Activated CD4-positive, alpha-beta T cell treated with anti-CD3 and anti-CD28 coated beads for 36 hours (primary cell): ENCODE measurements at places on chromosomes 12 and 14. TPM values are rescaled to one million over a fixed set of nuclear protein-coding genes. Genes with fewer than 3 reads are reported as not detected.

DNA sequence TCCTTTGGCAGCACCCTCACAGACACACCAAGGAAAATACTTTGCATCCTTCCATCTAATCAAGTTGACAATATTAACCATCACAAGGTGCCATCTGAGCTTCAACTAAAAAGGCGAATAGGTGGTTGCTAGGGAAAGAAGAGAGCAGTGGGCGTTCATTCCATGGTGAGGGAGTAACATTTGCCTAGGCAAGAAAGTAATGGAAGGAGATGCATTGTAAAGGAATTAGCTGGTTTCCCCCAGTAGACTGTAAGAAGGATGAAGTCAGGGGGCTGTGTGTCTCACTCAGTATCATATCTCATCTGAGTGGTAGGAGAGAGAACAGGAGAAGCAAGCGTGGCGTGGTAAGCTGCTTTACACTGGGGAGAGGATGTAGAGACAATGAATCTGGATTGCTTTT is 34.7 kb downstream of the AKAP6 start:
- no peak overlapping the region for H3K4me3 ChIP-seq
- DNase-seq = no peak
- no peak overlapping the region for H3K27ac ChIP-seq
- H3K36me3 ChIP-seq = no peaks in the 10 kb centered on the region

GRCh38 chr12:125549836-125550235 is 484.6 kb downstream of the AACS start:
- no peak overlapping the region for H3K4me3 ChIP-seq
- no peaks in the 10 kb centered on the region for H3K4me1 ChIP-seq
- DNase-seq = peak; percentile 22
- H3K27me3 ChIP-seq = no peaks in the 10 kb centered on the region
- no peak overlapping the region for H3K27ac ChIP-seq
- no peaks in the 10 kb centered on the region for H3K36me3 ChIP-seq

DNA sequence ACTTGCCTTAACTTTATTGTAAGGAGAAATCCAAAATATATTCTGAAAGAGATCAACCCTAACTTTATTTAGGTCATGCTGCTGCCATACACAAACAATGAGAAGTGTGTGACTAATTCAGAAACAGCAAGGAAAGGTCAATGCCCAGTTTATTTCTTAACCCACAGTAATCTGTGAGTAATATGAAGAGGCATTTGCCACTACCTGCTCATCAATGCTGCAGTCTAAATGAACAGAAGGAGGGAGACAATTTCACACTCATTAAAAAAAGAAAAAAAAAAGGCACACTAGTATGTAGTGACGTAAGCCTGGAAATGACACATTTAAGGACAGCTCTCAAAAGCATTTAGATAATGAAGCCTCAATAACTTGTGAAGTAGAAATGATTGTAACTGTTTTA is 90.5 kb upstream of the FOXN3 start:
- DNase-seq = no peak
- H3K4me3 ChIP-seq = no peak overlapping the region
- peaks cover 80% of the 10 kb centered on the region for H3K4me1 ChIP-seq
- H3K36me3 ChIP-seq = peaks cover 10% of the 10 kb centered on the region
- no peaks in the 10 kb centered on the region for H3K27me3 ChIP-seq
- H3K27ac ChIP-seq = peak overlapping the region; percentile 38

GRCh38 chr12:52831251-52831650 is 2.9 kb downstream of the KRT79 start:
- no peak overlapping the region for H3K4me3 ChIP-seq
- H3K36me3 ChIP-seq = no peaks in the 10 kb centered on the region
- peaks cover 19% of the 10 kb centered on the region for H3K4me1 ChIP-seq
- no peak overlapping the region for H3K27ac ChIP-seq
- H3K27me3 ChIP-seq = no peaks in the 10 kb centered on the region

DNA sequence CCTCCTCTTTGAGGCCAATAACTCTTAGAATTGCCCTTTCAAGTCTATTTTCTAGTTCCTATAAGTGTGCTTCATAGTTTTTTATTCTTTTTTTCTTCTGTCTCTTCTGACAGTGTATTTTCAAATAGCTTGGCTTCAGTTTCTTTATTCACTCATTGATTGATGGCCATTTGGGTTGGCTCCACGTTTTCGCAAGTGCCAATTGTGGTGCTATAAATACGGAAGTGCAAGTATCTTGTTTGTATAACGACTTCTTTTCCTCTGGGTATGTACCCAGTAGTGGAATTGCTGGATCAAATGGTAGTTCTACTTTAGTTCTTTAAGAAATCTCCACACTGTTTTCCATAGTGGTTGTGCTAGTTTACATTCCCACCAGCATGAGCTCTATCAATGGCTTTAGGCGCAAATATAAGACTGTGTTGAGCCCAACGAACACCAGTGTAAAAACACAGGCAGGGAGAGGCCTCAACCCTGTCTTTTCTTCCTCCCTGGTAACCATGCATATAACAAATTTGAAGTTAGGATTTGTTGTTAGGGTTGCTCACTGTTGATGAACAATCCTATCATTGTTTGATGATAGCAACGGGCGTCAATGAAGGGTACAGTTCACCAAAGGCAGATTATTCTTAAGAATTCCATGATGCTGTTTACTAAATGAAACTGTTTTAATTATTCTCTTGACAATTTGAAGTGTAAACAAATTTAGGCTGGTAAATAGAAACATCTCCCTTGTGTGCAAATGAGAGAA is 13.3 kb upstream of the LMNTD1 start:
- H3K4me3 ChIP-seq = no peak overlapping the region
- no peaks in the 10 kb centered on the region for H3K36me3 ChIP-seq
- no peaks in the 10 kb centered on the region for H3K4me1 ChIP-seq

- H3K36me3 ChIP-seq = peaks cover 17% of the 10 kb centered on the region
- H3K27me3 ChIP-seq = no peaks in the 10 kb centered on the region
- H3K4me1 ChIP-seq = peaks cover 27% of the 10 kb centered on the region
Observed at GRCh38 chr12:110670161-110670701, 18.7 kb downstream of the HVCN1 start.

GRCh38 chr12:82029936-82030335 is 270.8 kb upstream of the PPFIA2 start:
- no peaks in the 10 kb centered on the region for H3K36me3 ChIP-seq
- no peak overlapping the region for H3K4me3 ChIP-seq
- peaks cover 2% of the 10 kb centered on the region for H3K27me3 ChIP-seq
- H3K4me1 ChIP-seq = peaks cover 2% of the 10 kb centered on the region

DNA sequence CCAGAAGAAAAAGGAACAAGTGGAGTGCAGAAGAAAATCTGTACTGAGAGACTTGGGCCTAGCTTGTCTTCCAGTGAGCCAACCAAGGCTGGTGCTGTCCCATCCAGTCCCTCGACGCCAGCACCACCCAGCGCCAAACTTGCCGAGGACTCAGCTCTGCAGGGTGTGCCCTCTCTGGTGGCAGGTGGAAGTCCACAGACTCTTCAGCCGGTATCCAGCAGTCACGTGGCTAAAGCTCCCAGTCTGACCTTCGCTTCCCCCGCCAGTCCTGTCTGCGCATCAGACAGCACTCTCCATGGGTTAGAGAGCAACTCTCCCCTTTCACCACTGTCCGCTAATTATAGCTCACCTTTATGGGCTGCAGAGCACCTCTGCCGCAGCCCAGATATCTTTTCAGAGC is 15.6 kb downstream of the CIPC start:
- H3K27me3 ChIP-seq = no peaks in the 10 kb centered on the region
- H3K4me3 ChIP-seq = no peak overlapping the region
- no peak overlapping the region for H3K27ac ChIP-seq
- peaks cover 33% of the 10 kb centered on the region for H3K36me3 ChIP-seq
- no peaks in the 10 kb centered on the region for H3K4me1 ChIP-seq
- no peak for DNase-seq

- peaks cover 2% of the 10 kb centered on the region for H3K27me3 ChIP-seq
- DNase-seq = no peak
- no peaks in the 10 kb centered on the region for H3K4me1 ChIP-seq
- H3K4me3 ChIP-seq = no peak overlapping the region
Observed at GRCh38 chr14:90361865-90362557, 30.3 kb upstream of the NRDE2 start.

DNA sequence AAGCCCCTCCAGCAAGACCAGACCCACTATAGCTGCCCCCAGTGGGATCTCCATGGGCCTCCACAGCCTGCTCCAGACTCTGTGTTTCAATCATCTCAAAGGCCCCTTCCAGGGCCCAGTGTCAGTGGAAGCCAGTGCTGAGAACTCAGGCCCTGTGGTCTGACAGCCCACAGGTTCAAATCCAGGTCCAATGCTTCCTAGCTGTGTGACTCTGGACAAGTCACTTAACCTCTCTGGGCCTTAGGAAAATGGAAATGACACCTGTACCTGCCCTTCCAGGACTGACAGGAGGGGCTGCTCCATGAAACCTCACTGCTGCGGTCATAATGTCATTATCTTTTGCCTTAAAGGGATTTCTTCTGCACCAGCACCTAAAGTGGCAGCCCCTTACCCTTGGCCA is 101.9 kb downstream of the NCOR2 start:
- H3K27ac ChIP-seq = peak overlapping the region; percentile 74
- no peak for DNase-seq
- H3K27me3 ChIP-seq = no peaks in the 10 kb centered on the region
- peak overlapping the region; percentile 61 for H3K4me3 ChIP-seq
- peaks cover 48% of the 10 kb centered on the region for H3K36me3 ChIP-seq

The KRT7 gene
- total RNA-seq = 3.9 TPM

The TAS2R50 gene
- total RNA-seq = 0.30 TPM

The MIPOL1 gene
- total RNA-seq = 0.09 TPM

The KCNC2 gene
- total RNA-seq = not detected

The ENDOU gene
- total RNA-seq = not detected

The CLEC7A gene
- not detected for total RNA-seq
